ENCODE measurements at places on chromosomes 12 and 14.

- no peak for DNase-seq
Observed at GRCh38 chr12:14387219-14387871, 21.9 kb downstream of the ATF7IP start.

DNA sequence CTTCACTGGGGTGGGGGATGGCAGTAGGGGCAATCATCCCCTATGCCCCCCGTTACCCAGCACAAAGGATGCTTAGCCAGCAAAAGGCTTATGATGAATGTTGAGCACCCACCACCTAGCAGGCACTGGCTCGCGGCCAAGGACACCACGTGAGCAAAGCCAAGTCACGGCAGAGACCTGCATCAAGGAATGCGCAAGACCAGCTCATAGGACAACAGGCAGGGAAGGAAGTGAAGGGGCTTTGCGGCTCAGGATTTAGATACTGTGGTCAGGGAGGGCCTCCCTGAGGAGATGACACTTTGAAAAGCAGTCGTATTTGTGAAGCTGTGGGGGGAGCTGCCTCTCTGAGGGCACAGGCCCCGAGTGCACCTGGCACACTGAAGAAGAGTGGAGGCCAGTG lies 32.8 kb downstream of the SH2B3 start:
- DNase-seq = no peak

DNA sequence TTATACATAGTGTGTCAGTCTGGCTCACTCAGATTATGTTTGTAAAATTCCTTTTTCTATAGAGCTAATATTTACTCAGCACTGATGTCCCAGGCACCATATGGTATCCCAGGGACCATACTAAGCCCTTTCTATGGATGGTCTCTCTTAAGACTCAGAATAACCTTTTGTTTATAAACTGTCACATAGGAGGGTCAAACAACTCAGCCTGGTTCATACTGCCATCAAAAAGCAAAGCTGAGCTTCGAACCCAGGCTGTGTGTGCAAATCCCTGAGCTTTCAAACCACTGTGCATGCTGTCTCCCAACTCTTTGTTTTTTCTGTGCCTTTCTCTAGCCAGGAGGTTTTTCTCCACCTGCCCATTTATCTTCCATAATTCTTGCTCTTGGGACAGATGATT lies 135.6 kb upstream of the ARHGAP5 start:
- DNase-seq = no peak

DNA sequence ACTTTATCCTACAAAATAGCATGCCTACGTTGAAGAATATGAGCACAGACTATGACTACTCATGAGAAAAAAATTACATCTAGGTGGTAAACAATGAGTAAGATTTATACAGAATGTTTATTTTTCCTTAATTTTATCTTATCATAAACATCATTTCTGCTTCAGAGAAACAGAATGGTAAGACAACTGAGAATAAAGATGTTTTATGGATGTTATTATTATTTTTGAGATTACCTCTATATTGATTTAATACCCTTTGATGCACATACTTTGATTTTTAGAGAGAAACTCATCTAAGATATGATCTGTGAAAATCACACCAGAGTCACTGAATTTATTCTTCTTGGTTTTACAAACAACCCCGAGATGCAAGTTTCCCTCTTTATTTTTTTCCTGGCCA lies at the start of gene OR10A7:
Gene OR10A7 (plus strand): TSS at position 301 of the 400 bp plus-strand sequence. CDS start 0 bp downstream, at position 301.
- DNase-seq = no peak

GRCh38 chr14:33369972-33370371 lies 431.3 kb downstream of the NPAS3 start:
- DNase-seq = no peak

Measured in activated CD4-positive, CD25-positive, alpha-beta regulatory T cell (primary cell).